Muscle of leg (tissue), 16 donors: ENCODE measurements at places on chromosomes 1 and 21.

GRCh38 chr21:30726726-30727125 lies 8.1 kb upstream of the KRTAP21-3 start:
- no peak for DNase-seq

DNA sequence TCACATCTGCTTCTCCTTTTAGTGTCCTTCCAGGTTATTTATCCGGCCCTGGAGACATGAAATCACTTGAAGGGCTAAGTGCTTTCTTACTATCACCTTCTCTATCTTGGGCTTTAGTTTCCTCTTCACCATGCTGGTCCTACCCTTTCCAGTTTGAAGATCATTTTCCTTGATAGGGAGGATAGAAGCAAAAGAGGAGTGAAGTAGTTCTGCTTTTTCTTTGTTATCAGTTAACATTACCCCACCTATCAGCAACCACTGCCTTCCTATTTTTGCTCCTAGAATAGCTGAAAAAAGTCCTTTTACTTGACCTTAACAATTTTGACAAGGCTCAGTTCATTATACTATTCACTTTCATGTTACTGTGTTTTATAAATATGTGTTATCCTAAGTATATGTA lies 19.4 kb downstream of the RGL1 start:
- DNase-seq = no peak

GRCh38 chr1:51952638-51953037 lies 37.9 kb downstream of the RAB3B start:
- no peak for DNase-seq

DNA sequence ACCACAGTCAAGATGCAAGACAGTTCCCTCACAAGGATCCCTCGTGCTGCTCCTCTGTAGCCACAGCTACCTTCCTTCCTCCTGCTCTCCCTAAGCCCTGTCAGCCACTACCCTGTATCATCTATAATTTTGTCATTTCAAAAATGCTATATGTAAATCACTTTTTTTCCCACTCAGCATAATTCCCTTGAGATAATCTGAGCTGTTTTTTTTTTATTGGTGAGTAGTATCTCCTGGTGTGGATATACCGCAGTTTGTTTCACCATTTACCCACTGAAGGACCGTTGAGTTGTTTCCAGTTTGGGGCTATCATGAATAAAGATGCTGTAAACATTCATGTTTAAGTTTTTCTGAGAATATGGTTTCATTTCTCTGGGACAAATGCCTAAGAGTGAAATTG lies 88.2 kb downstream of the HUNK start:
- DNase-seq = no peak

GRCh38 chr1:44672254-44672955 lies 1.9 kb downstream of the TMEM53 start:
- peak; percentile 75 for DNase-seq

DNA sequence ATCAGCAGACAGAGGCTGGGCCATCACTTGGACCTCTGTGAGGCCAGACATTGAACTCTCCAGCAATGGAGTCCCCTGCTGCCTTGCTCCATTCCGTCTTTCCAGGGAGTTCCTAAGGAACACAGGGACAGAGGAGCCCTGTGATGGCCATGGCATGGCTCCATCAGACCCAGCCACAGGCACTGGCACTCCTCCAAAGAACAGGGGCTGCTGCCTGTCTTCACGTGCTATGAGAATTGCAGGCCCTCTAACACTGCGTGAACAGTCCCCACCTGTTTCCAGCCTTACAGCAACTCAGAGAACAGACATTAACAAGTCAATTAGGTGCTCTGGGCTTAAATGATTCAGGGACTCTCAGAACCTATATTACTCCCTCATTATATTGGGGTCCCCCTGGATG lies 140.8 kb downstream of the ASTN1 start:
- DNase-seq = peak; percentile 27

GRCh38 chr1:82162486-82163420 lies 362.0 kb downstream of the ADGRL2 start:
- DNase-seq = peak; percentile 81

DNA sequence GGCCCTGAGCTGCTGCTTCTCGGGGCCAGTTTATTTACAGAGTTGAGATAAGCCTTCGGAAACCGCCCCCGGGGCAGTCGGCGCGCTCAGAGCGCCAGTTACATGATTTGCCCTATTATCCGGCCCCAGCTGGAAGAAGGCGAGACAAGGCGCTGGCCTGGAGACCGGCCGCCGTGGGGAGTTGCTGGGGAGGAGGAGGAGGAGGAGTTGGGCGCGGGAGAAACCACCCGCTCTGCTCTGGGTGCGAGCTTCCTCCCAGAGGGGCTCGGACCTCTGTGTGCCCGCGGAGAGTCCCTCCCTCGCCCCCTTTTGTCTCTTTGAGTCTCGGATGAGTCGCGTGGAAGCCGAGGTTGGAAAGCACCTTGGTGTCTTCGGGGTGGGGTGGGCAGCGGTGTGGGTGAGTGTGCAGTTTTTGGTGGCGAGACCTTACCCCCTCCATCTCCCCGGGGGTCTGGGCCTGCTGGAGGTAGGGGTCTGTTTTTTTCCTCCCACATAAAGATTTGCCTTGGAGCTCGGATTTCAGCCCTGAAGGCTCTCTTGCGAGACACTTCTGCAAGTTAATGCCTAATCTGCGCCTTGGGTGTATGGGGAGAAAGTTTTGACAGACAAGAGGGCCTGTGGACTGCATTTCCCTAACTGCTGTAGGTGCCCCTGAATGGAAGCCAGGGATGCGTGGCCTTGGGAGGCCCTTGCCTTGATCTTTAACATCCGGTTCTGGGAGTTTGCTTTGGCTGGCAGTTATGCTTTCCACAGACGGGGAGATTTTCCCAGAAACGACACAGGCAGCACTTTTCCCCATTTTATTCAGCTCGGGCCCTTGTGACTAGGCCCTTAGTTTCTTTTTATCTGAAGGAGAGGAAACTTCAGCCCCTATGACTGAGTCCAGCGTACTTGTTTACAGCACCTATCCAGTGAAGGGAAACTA lies 80.0 kb downstream of the NDUFS5 start:
- peak; percentile 68 for DNase-seq

- no peak for DNase-seq
Measured at GRCh38 chr1:223343692-223344091, 20.3 kb downstream of the SUSD4 start.

- no peak for DNase-seq
Measured at GRCh38 chr1:241536304-241536703, 4.1 kb downstream of the KMO start.

GRCh38 chr1:24252185-24252780 lies 65.2 kb upstream of the IFNLR1 start:
- no peak for DNase-seq

DNA sequence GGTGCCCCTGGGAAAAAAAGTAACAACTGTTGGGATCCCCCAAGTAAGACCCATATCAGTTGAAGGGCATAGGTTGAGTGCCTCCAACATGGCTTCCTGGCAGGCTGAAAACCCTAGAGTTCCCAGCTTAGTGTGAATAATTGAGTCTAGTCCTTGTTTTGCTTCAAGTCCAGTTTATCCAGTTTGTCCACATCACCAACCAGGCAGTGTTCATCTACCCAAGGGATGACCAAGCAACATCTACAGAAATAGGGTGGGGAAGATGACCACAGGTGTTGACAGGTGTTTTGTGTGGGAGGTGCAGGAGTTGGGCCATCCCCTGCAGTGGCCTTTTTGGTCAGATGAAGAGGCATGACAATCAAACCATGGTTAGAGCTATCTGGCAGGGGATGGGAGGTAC lies 54.3 kb upstream of the ERO1B start:
- DNase-seq = no peak

- DNase-seq = peak; percentile 68
Measured at GRCh38 chr1:158830904-158831507, at the start of gene MNDA. Gene MNDA, plus strand, starts transcription at chr1:158831351. Its CDS starts 10,803 bp downstream, at chr1:158842154.
